NCI-H1694 (cell line): ENCODE measurements at places on chromosomes 11 and 22.
A peak's percentile ranks its signal among the peaks of the same experiment; 100 is the strongest.

- DNase-seq = no peak
Observed at GRCh38 chr11:26420331-26420730, 88.4 kb downstream of the ANO3 start.

- no peak for DNase-seq
Observed at GRCh38 chr22:29734406-29734805, 14.6 kb downstream of the CABP7 start.

GRCh38 chr22:29550005-29550404 lies 3.6 kb downstream of the THOC5 start:
- DNase-seq = no peak

GRCh38 chr22:46673205-46673604 lies 53.0 kb downstream of the GRAMD4 start:
- no peak for DNase-seq

- no peak for DNase-seq
Observed at GRCh38 chr11:61578819-61579675, 1.8 kb downstream of the SYT7 start.

GRCh38 chr11:111938687-111939160 lies 1.6 kb downstream of the DIXDC1 start:
- no peak for DNase-seq

DNA sequence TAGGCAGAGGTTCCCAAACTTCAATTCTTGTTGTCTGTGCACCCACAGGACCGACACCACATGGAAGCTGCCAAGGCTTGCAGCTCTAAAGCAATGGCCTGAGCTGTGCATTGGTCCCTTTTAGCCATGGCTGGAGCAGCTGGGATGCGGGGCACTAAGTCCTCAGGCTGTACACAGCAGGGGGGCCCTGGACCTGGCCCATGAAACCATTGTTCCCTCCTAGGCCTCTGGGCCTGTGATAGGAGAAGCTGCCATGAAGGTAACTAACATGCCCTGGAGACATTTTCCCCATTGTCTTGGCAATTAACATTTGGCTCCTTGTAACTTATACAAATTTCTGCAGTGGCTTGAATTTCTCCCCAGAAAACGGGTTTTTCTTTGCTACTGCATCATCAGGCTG lies 43.6 kb upstream of the SLC6A5 start:
- DNase-seq = no peak

GRCh38 chr11:62459080-62459479 lies 40.2 kb downstream of the SCGB1A1 start:
- no peak for DNase-seq

DNA sequence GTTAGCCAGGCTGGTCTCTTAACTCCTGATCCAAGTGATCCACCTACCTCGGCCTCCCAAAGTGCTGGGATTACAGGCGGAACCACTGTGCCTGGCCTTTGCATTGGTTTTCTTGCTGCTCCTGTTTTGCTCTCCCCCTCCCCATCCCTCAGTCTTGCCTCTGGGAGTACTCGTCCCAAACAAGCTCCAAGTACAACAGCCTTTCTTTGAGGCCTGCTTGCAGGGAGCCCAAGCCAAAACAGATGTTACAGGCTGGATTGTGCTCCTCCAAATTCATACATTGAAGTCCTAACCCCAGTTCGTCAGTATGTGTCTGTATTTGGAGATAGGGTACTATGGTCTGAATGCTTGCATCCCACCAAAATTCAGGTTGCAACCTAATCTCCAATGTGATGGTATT lies 8.6 kb downstream of the IGLL1 start:
- no peak for DNase-seq

GRCh38 chr11:44066732-44067141 lies 667 bp downstream of the ACCS start:
- no peak for DNase-seq

- DNase-seq = peak; percentile 10
Observed at GRCh38 chr11:6022956-6023355, 7.6 kb downstream of the OR56A1 start.

GRCh38 chr11:30454541-30454940 lies 131.6 kb downstream of the MPPED2 start:
- DNase-seq = no peak

DNA sequence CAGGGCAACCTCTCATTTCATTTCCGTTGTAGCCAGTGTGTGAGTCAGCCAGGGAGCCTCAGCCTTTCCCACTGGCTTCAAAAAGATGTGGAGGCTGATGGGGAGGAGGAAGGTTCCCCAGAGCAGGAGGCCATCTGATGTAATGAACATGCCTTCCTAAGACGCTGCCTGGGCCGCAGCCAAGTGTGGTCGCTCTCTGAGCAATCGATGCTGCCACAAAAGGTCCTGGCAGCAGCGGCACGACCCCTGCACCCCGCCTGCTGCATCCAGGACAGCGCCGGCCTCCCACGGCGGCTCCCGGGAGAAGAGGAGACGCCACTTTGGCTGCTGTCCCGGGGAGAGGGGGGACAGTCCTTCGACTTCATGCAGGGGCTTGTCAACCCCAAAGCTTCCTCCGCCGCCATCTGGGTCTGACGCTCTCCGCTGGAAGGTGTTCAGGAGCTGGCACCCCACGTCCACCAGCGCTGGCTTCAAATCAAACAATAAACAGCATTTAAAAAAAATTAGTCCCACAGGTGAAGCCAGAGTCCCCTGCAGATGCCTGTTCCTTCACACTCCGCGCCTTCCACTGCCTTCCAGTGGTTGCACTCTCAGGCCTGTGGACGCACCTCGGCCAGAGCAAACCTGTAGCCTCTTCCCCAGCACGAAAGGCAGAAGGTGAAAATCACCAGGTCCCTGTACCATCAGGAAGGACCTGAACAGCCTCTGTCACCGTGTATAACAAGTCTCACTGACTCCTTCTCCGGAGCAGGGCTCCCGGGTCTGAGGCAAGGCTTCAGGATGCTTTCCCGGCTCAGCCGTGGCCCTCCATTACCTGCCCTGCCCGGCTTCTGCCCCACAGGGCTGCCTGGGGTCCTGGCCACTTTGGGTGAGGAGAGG lies 930.7 kb downstream of the BRD1 start:
- DNase-seq = peak; percentile 44

DNA sequence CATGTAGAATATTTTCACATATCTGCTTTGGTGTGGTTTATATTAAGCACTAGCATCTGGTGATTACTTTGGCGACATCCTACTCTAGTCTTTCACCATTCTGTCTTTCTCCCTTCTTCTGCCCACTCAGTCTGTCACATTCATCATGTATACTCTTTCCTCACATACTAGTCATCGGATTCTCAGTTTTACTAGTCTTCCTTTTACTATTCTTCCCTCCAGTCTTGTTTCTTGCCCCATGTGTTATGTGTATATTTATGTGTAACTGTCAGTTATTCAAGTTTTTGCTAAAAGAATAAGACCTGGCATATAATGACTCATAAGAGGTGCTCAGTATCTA lies 4.6 kb upstream of the DIXDC1 start:
- DNase-seq = no peak

- DNase-seq = no peak
Observed at GRCh38 chr11:102047305-102047924, at the start of gene CFAP300. Gene CFAP300 (plus strand): TSS chr11:102047437. CDS start chr11:102047471, 34 bp downstream.

DNA sequence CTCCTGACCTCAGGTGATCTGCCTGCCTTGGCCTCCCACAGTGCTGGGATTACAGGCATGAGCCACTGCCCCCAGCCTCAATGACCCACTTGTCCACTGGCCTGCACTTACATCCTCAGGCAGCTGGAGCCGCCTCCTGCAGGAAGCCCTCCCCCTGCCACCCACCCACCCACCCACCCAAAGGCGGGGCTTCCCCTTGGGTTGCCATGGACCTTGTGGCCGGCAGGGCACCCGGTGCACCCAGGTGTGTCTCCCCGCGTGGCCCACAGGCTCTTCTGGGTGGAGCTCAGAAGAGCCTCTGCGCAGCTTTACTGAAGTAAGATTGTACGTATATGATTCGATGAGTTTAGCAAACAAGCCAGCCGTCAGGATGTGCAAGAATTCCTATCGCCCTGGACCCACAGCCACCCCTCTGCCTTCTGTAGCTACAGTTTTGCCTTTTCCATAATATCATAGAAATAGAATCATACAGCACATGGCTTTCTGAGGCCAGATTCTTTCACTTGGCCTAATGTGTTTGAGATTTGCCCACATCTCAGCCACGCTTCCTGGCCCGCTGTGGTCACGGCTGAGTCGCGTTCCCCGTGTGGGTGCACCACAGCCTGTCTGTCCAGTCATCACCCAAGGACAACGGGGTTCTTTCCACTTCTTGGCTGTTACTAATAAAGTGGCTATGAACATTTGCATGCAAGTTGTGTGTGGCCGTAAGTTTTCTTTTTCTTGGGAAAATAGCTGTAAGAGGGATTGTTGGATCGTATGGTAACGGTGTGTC lies 5.3 kb upstream of the BRSK2 start:
- no peak for DNase-seq

- no peak for DNase-seq
Observed at GRCh38 chr22:35629406-35630216, 12.5 kb upstream of the MB start.

- DNase-seq = no peak
Observed at GRCh38 chr11:35160246-35160824, 21.4 kb downstream of the CD44 start.

GRCh38 chr22:50420015-50420414 lies 54.8 kb downstream of the SBF1 start:
- DNase-seq = no peak

DNA sequence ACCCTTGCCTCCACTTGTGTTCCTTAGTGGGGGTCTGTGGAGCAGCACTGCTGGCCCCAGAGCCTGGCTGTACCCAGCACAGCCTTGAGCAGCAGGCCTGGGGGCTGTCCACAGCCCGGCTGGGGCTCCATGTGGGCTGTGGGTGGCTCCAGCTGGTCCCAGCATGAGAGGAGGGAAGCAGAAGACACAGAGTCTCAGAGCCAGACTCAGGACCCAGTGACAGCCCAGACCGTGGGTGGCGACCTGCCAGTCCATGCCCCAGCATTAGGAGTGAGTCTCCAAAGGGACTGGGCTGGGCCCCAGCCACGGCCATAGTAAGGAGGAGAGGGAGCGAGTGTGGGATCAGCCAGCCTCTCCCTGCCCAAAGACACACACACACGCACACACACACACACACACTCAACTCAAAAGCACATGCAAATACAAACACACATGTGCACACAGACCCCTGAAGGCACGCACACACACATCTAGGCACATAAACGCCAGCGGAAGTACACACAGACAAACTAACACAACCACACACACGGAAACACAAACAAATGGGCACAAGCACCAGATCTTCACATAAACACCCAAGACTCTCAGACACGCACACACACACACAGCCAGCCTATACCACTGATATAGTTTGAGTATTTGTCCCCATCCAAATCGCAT lies 16.7 kb upstream of the LRRC10B start:
- no peak for DNase-seq

GRCh38 chr22:44442851-44443595 lies 55.0 kb downstream of the RTL6 start:
- DNase-seq = no peak

DNA sequence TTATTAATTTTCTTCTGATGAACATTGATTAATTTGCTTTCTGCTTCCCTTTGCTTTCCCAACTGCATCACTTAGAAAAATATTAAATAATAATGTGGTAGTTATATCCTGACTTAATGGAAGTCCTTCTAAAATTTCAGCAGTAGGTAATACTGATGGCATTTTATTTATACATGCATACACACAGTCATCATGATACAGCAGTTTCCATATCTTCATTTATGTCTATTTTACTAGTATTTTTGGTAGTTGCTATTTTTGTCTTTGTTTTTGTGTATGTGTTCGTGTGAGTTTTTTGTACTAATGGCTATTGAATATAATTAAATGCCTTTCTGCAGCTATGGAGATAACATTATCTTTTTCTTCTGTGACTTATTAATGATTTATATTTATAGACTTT lies 484.7 kb upstream of the CNTN5 start:
- DNase-seq = no peak

DNA sequence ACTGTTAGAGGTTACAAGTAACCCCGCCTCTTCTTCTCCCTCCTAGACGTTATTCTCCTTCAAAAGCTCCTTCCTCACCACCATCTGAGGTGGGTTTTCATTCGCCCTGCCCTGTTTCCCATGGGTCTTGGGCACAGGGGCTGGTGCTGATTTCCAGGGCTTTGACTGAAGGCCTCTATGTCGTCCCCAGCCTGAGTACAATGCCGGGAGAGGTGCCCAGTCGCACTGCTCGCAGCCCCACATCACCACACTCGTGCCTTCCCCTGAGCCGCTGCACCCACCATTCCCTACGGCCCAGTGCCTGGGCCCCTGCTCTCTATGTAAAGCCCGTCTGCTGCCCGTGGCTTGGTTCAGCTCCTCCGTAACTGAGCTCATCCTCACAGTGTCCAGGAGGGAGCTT lies 169.8 kb downstream of the DSCAML1 start:
- no peak for DNase-seq

- no peak for DNase-seq
Observed at GRCh38 chr11:133123366-133123765, 408.9 kb downstream of the OPCML start.

- DNase-seq = no peak
Observed at GRCh38 chr11:81700076-81700475, 1033.6 kb downstream of the FAM181B start.

DNA sequence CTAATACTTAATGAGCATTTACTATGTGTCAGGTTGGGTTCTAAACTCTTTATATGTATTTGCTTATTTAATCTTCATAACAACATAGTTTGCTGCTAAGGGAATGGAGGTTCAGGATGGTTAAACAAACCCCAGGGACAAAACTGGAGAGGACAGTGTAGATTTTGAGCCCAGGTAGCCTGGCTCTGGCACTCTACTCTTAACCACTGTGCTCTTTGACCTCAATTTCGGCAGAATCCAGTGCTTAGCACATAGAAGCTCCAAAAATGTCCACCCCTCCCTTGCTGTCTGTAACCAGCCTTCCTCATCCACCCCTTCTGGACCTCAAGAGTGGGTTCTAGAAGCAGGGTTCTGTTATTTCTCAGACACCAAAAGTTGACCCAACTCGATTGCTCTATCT lies 88.0 kb upstream of the SYT13 start:
- no peak for DNase-seq

GRCh38 chr11:114059278-114059983 lies at the start of gene ZBTB16:
Gene ZBTB16 (plus strand): TSS chr11:114059711. CDS start chr11:114063301, 3,590 bp downstream.
- DNase-seq = no peak

GRCh38 chr11:65315204-65315865 lies 669 bp downstream of the CDC42EP2 start:
- DNase-seq = peak; percentile 68

DNA sequence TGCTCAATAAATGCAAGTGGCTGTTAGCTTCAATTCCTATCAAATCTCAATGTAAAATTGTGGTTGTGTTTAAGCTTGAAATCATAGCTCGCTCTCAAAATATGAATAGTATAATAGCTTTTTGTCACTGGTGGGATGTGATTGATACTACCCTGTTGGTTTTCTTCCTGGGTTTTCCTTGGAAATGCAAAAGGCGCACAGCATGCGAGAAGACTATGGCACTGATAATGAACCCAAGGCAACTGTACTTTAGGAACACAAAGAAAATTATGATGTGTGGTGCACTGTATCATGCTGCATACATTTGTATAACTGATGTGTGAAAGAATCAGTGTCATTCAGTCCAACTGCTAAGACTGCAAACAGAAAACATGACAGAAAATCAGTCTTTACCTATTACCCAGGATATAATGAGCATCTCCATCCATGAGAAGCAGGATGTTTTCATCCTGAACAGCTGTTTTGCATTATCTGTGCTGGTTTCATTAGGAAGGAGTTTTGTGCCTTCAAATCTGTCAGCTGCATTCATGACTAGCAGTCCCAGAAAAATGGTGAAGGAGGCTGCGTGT lies 101.2 kb downstream of the TRPC6 start:
- no peak for DNase-seq
